Posterior cingulate gyrus (tissue), 11 donors: ENCODE measurements at places on chromosomes 7 and 10.

DNA sequence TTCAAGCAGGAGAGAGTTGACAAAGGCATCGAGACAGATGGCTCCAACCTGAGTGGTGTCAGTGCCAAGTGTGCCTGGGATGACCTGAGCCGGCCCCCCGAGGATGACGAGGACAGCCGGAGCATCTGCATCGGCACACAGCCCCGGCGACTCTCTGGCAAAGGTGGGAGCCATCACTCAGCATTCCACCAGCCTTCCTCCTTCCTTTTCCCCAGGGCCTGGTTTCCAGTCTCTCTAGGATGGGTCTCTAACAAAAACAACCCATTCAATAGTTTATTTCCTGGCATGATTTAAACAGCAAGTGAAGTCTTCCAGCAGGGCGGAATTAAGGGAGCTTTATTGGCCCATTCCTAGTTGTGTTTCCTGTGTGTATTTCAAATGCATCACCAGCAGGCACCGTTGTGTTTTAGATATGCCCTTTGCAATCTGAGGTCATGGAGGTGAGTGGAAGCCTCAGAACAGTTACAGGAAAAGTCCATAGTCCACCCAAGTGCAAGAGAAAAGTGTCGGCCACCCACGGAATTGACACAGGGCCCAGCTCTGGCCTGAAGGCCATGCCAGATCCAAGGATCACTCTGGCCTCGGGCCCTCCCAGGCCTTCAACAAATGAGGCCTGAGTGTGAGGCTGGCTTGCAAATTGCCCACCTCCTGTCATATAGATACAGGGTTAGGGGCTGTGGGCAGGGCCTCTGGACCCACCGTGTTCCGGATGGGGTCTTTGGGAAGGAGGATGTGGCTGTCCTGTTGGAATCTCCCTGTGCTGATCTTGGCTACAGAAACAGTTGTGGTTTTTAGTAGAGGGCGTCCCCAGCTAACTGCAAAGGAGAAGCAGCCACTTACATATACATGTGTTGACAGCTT lies 46.9 kb upstream of the TRIM8 start:
- no peak for DNase-seq

GRCh38 chr10:122331615-122332446 lies 42.7 kb upstream of the PLEKHA1 start:
- peak; percentile 23 for DNase-seq

GRCh38 chr10:112766636-112767035 lies 183.4 kb upstream of the TCF7L2 start:
- no peak for DNase-seq

GRCh38 chr10:97687785-97688781 lies 1.0 kb upstream of the AVPI1 start:
- no peak for DNase-seq
